Cardiac septum (tissue), 1 donor: ENCODE measurements at places on chromosomes 1 and 21. TPM values are rescaled to one million over a fixed set of nuclear protein-coding genes. Genes with fewer than 3 reads are reported as not detected.

GRCh38 chr1:93675271-93675670 is 6.4 kb downstream of the BCAR3 start:
- peak; percentile 44 for DNase-seq

GRCh38 chr1:194280463-194280862 is 1094.0 kb upstream of the B3GALT2 start:
- DNase-seq, result no peak

LIPI gene
- not detected for total RNA-seq

DNA sequence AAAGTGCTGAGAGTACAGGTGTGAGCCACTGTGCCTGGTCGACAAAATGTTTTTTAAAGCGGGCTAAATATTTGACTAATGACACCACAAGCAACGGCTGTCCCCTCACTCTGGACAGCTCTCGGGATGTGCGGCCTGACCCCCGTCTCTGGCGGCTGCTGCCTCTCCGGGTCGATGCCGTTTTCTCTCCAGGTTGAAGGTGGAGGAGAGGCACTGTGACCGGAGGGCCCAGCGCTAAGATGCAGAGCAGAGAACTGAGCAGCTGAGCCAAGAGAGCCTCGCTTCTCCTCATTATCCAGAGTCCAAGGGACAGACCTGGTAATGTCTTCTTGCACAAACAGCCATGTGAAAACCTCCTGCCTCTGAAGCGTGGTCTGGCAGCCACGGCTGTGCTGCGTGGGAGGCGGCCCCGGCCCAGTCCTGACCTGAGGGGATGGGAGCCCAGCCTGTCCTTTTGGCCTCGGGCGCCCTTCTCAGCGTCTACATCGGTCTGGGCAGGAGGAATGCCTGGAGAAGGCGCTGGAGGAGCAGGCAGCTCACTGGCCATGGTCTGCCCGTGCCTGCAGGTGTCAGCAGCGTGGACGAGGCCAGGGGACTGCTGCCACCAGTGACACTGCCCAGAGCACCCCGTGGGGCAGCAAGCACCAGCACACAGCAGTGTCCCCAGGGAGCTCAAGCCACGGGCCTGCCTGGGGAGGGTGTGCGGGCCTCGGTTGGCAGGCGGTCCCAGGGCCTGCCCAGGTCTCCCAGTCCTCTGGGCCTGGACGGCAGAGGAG is 10.3 kb downstream of the MORN1 start:
- no peak for DNase-seq

DNA sequence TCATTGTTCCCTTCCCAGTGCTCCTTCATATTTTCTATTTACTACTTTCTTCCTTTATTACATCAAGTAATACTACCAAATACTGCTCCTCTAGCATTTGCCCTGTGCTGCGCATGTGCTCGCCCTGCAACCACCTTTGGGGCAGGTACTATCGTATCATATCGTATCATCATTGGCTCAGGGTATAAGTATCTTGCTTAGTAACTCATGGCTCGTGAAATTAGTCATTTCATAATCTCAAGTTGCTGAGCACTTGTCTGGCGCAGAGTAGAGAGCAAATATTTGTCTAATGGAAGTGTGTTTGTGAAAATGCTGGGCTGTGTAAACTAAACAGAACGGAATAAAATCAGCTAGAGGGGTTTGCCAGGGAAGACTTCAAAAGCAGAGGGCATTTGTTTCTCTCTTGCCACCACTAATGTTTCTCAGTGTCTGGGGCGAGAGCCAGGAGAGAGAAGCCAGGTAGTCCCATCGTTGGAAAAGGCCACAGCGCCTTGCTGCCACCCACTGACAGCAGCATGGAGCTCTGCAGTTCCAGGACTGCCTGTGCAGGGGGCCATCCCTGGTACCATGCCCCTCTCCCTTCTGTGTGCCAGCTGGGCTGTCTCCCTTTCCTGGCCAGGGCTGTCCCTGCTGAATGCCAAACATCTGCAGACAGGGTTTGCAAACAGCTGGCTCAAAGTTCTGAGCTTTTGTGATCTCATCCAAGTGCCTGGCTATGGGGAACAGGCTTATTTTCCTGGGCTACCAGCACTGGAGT is 20.0 kb upstream of the CPT2 start:
- DNase-seq, result no peak

B4GALT2 gene
- 44.3 TPM for total RNA-seq

DNA sequence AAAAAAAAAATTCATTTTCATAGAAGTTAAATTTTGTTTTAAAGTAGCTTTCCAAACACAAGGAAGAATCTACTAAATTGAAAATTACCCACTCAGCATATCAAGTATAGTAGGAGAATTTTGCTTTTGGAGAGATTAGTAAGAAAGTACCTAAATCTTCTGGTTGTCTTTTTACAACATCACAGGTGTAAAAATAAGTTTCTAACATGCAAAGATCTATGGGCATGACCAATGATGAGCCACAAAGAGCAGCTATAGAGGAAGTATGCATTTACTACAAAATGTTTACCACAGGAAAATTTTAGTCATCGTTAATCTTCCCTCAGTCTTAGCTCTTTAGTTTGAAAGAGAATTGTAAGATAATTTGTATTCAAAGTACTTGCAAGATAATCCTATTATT is 28.1 kb downstream of the ANGPTL3 start:
- no peak for DNase-seq

KCNE2 gene
- 0.22 TPM for total RNA-seq

- DNase-seq, result no peak
Observed at GRCh38 chr1:202713110-202713509, 2.9 kb upstream of the SYT2 start.

DNA sequence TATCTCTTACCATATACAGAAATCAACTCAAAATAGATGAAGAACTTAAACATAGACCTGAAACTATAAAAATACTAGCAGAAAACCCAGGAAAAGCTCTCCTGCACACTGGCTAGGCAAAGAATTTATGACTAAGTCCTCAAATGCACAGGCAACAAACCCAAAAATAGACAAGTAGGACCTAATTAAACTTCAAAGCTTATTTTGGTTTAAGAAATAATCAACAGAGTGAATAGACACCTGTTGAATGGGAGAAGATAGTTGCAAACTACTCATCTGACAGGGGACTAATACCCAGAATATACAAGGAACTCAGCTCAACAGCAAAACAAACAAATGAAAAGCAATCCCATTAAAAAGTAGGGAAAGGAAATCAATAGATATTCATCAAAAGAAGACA is 40.7 kb downstream of the WARS2 start:
- no peak for DNase-seq

IGSF21 gene
- 1.00 TPM for total RNA-seq

CELA2A gene
- total RNA-seq, result not detected

GRCh38 chr1:54543729-54544496 is 4.1 kb upstream of the ACOT11 start:
- DNase-seq, result no peak

DNA sequence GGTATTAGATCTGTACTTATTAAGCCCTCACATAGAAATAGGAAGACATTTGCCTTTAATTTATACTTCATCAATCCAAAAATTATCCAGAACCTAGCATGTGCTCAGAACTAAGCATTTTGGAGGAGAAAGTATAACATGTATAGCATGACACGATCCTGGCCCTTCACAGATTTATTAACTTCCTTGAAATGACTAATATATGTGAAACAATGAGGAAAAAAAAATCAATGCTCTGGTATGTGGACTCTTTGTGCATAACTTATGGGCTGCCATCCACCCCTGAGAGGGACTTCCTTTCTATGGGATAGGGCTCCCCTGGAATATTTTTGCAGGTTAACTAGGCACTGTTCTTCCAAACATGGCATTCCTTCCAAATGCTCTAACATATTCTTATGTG is 36.6 kb downstream of the CCDC185 start:
- no peak for DNase-seq

DNA sequence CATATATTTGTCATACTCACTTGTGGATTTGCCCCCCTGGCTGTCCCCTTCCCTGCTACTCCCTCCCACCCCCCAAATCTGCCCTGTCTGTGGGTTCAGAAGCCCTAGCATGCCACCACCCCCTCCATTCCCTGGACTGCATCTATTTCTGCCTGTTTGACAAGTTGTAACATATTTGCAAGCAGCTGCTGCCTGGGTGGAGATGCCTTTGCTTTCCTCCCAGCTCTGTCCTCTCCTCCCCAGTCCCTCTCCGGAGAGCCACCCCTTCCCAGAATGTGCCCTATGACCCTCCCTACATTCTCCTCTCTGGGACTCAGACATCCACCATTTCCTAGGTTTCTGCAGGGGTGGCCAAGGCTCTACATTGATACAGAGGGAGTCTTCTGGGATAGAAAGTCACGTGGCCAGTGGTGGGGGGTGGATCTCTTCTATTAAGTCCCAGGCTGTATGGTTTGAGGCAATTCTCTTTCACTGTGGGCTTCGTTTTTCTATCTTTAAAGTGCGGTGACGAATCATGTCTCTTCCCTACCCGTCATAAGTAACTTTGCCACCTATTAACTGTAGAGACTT is 6.0 kb upstream of the MYOG start:
- DNase-seq, result no peak

DNA sequence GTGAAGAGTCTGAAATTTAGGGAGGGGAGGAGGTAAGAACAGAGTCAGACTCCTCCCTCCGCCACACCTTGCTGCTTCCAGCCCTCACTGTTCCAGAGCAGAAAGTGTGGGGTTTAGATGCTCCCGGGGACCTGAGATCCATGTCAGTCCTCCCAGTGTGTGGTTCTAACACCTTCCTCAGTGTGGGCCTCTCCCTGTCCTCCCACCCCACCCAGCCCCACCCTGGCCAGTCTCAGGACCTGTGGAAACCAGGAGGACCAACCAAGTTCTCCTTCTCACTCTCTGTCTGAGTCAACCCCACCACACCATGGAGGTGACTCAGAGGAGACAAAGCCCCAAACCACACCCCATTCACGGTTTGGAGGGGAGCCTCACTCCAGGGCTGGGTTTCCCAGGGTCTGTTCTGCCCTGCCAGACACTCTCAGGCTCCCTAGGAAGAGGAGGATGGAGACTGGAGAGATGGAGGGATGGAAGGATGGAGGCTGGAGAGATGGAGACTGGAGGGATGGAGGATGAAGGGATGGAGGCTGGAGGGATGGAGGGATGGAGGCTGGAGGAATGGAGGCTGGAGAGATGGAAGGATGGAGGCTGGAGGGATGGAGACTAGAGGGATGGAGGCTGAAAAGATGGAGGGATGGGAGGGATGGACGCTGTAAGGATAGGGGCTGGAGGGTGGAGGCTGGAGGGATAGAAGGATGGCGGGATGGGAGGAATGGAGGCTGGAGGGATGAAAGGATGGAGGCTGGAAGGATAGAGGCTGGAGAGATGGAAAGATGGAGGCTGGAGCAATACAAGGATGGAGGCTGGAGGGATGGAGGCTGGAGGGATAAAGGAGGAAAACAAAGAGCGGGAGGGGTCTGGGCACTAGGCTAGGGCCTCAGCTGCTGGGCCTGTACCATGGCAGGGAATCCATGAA is 100.9 kb upstream of the RUNX3 start:
- no peak for DNase-seq

DNA sequence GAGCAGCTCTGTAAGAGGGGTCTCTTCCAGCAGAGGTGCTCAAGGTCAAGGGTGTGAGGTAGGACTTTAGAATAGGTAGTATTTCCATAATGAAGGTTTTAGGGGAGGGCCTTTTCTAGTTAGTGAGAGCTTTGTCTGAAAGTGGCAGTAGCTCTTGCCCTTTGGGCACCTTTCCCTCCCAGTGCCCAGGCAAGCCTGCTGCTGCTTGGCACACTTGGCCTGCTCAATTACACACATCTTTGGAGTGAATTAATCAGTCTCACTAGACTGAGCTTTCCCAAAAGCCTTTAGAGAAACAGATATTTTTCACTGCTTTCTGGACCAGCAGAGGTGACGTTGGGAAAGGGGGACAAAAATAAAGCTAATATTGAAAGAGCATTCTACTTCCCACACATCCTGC is 48.0 kb downstream of the MAB21L3 start:
- DNase-seq, result no peak

NUDT4B gene
- total RNA-seq, result not detected

GRCh38 chr1:176754676-176755075 is 291.7 kb downstream of the PAPPA2 start:
- DNase-seq, result no peak

DNA sequence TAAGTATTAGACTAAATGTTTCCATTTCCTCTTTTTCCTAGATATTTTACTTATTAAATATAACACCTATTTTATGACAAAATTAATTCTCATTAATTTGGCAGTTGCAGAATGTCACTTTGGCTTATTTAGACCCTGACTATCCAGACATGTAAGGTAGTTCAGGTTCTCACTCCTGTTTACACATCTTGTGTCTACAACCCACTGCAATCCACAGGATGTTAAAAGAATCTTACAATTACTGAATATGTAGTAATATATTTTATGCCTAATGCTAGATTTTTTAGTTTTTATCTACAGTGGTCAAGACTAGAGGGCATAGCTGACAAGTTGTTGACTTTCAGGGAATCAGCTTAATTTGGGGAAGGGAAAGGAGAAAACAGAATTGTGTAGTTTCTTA is 346.7 kb downstream of the USP25 start:
- DNase-seq, result no peak

- DNase-seq, result no peak
Observed at GRCh38 chr1:180301135-180301742, 71.2 kb downstream of the LHX4 start.

- no peak for DNase-seq
Observed at GRCh38 chr1:85756864-85757263, 48.6 kb upstream of the ZNHIT6 start.

HSPA6 gene
- 1.9 TPM for total RNA-seq

DNA sequence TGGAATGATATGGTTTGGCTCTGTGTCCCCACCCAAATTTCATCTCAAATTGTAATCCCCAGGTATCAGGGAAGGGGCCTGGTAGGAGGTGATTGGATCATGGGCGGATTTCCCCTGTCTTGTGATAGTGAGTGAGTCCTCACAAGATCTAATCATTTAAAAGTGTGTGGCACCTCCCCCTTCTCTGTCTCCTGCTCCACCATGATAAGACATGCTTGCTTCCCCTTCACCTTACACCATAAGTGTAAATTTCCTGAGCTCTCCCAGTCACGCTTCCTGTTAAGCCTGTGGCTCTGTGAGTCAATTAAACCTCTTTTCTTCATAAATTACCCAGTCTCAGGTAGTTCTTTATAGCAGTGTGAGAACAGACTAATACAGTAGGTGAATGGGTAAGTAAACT is 109.3 kb downstream of the DMRTB1 start:
- no peak for DNase-seq

DNA sequence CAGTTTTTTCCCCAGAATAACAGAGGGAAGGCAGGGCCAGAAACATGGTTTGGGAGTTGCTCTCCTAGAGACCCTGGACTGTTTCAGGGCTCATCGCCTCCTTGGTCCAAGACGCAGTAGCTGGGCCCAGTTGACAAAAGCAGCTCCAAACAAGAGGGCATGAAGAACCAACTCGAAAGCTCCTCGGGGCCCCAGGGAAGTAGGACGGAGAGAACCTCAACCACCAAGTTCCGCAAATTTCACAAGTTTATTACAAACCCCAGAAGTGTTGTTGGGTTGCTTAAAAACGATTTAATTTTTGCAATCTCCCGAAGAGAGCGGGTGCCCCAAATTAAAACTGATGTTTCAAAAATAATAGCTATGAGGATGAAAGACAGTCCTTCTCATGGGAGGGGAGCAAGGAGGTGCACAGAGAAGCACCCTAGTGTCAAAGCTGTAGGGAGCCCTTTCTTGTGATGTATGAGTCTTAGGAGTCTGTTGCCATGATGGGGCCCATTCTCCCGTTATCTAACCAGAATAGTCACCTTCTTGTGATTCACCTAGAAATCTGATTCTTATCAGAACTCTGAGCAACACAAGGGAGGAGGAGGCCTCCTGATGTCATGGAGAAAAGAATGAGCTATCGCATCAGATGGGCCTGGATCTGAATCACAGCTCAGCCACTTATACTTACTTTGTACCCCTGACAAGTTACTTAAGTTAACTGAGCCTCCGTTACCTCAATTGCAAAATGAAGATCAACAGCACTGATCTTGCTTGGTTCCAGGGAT is 165.7 kb upstream of the IRF2BP2 start:
- DNase-seq, result no peak
